ENCODE measurements at places on chromosomes 11 and 22.

- DNase-seq, result no peak
Measured at GRCh38 chr11:102201776-102202175, 91.5 kb downstream of the YAP1 start.

GRCh38 chr11:89490602-89490980, 584 bp downstream of the NOX4 start:
- no peak for DNase-seq

- no peak for DNase-seq
Measured at GRCh38 chr11:44029977-44030911, 17.5 kb upstream of the ACCSL start.

DNA sequence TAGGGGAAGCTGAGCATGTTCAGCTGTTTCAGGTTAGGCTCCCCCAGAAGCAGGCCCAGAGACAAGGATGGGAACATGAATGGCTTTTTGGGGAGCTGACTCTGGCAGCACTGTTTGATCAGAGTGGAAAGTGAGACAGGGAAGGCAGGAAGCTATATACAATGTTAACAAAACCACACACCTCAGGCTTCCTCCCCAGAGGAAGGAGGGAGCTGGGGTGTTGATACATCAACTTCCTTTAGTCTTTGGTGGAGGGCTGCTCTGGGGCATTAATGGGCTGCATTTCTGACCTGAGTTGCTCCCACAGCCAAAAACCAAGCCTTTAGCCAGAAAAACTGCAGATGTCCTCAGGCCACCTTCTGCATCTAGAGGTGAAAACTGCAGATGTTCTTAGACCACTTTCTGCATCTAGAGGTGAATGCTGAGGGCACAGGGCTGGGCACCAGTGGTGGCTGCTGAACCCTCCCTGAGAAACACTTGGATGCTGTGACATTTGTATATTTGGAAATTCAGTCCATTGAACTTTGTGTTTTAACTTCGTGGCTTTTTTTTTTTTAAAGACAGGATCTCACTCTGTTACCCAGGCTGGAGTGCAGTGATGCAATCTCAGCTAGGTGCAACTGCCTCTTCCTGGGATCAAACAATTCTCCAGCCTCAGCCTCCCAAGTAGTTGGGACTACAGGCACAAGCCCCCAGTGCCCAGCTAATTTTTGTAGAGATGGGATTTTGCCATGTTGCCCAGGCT, 49.9 kb downstream of the KIAA1671 start:
- peak; percentile 26 for DNase-seq

GRCh38 chr11:94574193-94574961, 7.2 kb downstream of the PIWIL4 start:
- DNase-seq, result no peak

GRCh38 chr22:21947040-21948014, 5.3 kb downstream of the PPM1F start:
- DNase-seq, result no peak

DNA sequence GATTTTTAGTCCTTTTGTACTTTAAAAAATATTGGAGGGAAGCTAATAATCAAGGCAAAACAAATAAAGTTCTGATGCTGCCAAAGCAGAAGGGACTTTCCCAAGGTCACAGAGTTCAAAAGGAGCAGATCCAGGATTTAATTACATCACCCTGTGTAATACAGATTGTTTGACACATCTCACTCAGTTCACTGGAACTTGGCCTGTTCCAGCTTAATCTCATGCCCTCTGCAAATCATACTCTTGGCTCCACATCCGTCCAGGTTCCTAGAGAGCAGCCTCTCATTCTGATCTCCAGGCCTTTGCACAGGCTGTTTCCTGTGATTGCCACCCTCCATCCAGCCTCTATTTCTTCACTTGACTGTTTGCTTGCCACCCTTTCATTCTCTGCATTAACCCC, 151.7 kb downstream of the SPON1 start:
- DNase-seq, result no peak

DNA sequence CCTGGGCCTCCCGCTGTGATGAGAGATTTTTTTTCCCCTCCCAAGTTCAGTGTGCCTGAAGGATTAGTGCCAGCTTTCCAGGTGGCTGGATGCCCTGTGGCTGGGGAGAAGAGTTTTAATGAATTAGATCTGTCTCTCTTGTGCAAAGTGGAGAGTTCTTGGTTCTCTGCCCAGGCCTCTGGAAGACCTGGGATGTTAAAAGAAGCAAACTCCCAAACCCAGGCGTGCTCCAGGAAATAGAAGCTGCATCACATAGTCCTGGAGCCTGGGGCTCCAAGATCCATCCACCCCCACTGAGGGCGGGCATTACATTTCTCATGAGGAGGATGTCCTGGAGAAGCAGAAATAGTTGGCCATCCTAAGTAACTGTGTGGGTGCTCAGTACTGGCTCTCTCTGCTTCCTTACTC, 30.6 kb downstream of the SDHAF2 start:
- DNase-seq, result no peak

DNA sequence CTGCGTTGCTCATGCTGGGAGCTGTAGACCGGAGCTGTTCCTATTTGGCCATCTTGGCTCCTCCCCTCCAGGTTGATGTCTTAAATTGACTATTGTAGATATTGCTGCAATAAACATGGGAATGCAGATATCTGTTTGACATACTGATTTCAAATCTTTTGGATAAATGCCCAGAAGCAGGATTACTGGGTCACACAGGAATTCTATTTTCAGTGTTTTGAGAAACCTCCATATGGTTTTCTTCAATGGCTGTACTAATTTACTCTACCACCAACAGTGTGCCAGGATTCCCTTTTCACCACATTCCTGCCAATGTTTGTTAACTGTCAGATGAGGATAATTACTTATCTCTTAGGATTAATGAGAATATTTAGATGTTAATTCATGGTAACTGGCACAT, 467.0 kb downstream of the LUZP2 start:
- DNase-seq, result no peak

GRCh38 chr11:68775951-68776388, 24.6 kb upstream of the TESMIN start:
- DNase-seq, result no peak

- DNase-seq, result no peak
Measured at GRCh38 chr11:19959648-19960059, 200.6 kb downstream of the DBX1 start.

DNA sequence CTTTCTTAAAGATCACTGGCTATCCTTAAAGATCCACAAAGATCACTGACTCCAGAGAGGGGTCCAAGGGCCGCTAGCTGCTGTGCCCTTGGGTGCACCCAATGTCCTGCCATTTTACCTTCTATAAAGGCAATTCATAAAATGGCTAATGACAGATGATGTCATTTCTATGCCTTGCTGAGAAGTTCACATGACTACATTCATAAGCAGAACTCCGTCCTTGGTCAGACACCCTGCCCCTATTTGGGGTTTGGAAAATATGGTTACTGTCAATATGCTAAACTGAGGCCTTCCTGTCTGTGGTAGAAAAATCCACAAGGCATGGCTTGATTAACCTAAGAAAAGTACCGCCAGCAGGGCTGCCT, 60.9 kb upstream of the BMAL1 start:
- DNase-seq, result no peak

DNA sequence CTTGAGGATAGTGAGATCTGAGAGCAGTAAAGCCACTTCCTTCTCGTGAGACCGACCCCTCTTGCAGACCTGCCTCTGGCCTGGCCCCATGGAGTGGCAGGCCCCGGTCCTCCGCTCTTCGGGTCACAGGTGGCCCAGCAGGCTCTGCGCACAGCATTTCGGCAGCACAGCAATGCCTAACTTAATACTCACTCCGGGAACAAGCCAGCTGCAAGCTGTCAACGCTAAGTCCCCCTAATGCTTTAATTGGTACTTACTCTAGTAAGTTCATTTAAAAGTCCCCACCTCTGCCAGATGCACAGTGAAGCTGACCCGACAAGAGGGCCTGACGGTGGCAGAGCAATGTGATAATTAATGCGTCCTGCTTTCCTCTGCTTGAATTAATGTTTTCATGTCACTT, 349.3 kb upstream of the B3GAT1 start:
- DNase-seq, result no peak

- peak; percentile 79 for DNase-seq
Measured at GRCh38 chr11:65112546-65113360, 1.1 kb downstream of the TM7SF2 start.

GRCh38 chr11:122523846-122524805, 131.4 kb upstream of the UBASH3B start:
- DNase-seq, result no peak

Measured in activated CD4-positive, alpha-beta T cell treated with anti-CD3 and anti-CD28 coated beads, Interleukin-2, amount 10 ng/mL, durations not matched to agents 7 days and 5 days (primary cell).